NCI-H748 treated with DMSO at 0.1 percent for 48 hours (cell line): ENCODE measurements at places on chromosomes 7 and 10.

- no peak for DNase-seq
These were observed 56.0 kb downstream of the GTF2I start for GRCh38 chr7:74713567-74713966.

DNA sequence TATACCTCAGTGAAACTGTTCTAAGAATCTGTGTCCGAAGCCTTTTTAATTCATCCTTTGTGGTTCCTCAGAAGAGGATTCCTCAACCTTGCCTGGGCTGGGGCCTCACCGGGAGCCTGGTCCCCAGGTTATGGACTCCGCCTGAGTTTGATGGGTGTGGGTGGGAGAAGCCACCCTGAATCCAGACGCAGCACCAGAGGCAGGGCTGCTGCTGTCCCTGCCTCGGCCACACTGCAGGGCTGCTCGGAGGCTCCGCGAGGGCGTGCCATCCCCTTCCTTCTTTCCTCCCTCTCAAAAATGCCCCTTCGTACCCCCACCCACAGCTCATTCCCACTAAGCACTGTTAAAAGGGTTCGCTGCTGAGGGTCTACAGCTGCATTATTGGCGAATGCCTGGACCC is 146.3 kb downstream of the ADARB2 start:
- no peak for DNase-seq

GRCh38 chr7:139973101-139974050 is 89.4 kb downstream of the PARP12 start:
- no peak for DNase-seq

GRCh38 chr7:139629392-139630082 is 106.1 kb downstream of the CLEC2L start:
- DNase-seq: no peak

DNA sequence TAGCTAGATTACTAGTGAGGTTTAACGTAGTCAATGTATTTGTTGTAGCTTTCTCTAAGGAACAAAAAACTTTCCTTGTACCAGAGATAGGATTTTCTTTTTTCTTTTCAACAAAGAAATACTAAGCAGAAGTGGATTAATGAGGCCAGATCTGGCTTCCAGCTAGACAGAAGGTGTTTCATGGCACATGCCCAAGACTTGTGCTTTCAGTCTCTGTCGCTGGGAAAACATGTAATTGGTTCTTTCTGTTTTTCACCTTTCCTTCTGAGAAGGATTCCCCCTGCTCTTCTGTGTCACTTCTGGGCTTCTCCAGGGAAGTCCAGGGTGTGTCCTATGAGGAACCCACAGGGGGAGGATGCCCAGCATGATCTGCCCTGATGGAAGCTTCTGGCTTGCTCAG is 492.2 kb downstream of the CCSER2 start:
- DNase-seq: no peak

DNA sequence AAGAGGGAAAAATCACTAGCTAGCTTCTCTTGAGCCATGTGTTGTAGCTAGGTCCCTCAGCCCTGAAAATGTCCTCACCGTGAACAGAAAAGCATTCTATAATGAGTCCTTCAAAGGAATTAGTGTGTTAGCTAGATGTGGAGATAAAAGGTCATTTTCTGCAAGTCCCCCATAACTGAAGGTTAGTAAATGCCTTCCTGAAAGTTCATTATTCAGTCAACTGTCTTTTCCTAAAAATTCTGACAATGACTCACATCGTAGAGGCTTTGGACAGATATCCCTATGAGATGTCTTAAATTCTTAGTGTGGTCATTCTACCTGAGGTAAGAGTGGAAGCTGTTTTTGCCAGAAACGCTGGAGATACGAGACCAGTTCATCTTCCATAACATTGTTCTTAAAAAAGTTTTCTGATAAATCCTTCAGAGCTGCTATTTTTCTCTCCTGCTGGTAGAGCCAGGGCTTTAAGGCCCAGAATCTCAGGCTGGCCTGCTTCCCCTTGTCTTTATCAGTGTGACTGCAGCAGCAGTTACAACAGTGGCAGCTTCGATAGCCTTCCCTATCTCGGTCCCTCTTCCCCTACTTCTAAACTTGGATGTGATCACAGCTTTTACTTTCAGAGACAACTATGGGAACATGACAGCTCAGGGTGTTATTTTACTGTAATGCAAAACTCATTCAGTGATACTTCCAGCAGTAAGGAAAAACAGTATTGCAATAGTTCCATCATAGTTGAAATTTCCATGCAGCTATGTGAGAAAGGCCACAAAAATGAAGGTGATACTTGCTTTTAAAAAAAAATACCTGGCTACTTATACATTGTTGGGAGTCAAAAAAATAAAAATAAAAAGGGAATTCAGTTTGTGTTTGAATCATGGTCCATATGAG is 37.3 kb upstream of the PRKAR2B start:
- DNase-seq: no peak

GRCh38 chr7:138875794-138876193 is 77.8 kb upstream of the ATP6V0A4 start:
- no peak for DNase-seq

- DNase-seq: no peak
These were observed 166.2 kb downstream of the CTTNBP2 start for GRCh38 chr7:117707080-117707479.

DNA sequence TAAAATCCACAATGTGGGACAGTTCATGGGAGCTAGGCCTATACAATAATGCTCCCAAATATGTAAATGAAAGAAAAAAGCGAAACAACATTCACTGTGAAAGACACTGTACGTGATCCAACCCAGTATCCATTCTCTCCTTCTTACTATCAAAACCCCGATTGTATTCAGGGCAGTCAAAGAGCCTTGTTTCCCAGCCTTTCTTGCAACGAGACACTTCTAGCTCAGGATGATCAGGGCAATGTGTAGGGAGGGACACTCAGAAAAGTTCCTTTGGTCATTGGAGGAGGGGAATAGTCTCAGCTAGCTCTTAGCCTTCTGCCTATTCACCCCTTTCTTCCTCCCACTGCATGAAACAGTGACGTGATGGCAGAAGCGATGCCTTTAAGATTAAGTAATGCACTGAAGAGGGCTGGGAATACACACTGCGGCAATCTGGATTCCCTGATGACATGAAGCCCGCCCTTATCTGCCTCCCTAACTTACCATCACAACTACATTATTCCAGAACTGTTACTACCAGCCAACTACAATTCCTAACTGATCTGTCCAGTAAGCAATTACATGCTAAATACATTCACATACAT is 27.3 kb downstream of the UBE2H start:
- DNase-seq: no peak

DNA sequence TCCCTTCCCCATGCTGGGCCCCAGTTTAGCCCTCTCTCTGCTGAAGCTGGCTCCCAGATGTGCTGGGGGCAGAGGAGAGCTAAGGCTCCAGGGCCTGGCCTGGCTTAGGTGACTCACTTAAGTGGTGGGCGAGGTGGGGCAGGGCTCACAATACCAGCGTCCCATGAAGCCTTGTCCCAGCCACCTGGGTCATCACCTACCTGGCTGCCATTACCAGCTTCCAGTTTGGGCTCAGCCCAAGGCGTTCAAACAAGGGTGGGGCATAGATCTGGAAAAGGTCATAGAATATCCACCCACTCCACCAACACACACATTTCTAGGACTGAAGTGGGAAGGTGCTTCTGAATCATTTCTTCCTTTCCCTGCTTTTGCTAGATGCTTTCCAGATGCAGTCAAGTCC is 8.3 kb downstream of the KAZALD1 start:
- DNase-seq: no peak

GRCh38 chr7:13751766-13752165 is 237.7 kb downstream of the ETV1 start:
- no peak for DNase-seq

- DNase-seq: no peak
These were observed 39.6 kb downstream of the PDGFA start for GRCh38 chr7:479948-480499.

DNA sequence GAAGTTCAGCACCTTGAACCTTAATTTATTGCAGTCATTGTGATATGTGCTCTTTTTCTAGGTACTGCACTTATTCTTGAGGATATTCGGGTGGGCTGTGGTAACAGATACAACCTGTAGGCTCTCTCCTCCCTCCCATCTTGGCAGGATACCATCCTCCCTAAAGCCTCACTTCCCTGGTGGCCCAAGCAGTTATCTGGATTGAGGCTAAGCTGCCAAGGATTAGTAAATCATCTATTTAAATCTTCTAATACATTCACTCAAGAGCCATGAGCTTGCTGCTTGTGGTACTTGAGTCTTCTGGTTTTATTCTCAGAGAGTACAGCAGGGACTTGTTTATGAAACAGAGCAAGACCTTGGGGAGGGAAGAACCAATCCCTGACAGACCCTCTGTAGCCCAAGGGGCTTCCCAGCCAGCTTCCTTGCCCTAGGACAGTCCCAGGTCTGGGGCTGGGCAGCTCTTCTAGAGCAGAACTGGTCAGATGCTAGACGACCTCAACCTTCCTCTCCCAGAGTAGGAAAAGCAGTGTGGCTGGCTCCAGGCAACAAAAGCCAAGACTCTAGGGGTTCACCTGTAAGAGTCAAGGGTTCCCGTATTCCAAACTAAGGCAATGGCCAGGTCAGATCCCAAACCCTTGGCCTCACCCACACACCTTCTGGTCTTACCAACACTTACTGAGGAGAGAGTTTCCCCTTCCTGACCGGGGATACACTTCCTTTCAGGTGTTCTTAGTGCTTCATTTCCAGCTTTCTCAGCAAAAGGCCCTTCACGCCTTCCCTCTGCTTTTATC is 21.3 kb downstream of the WNT8B start:
- no peak for DNase-seq

GRCh38 chr10:132061030-132061429 is 4.7 kb upstream of the JAKMIP3 start:
- DNase-seq: no peak

DNA sequence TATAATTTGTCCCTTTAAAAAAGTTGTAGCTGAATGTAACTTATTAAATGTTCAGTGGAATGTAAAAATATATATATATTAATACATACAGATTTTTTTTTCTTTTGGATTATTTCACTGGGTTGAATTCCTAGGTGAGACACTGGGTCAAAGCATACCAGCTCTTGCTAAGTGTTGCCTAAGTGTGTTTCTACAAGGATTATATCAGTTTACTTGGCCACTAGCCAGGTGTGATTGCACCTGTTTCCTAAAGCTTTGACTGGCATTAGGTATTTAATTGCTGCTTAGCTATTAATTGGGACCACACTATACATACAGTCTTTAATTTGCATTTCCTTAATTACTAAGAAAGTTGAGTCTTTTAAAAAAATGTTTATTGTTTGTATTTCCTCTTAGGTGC is 5.5 kb upstream of the ELOVL3 start:
- no peak for DNase-seq

- no peak for DNase-seq
These were observed 48.1 kb downstream of the DIP2C start for GRCh38 chr10:641149-642010.

GRCh38 chr7:106270122-106270977 is 14.4 kb downstream of the NAMPT start:
- no peak for DNase-seq

GRCh38 chr7:111931016-111931517 is 275.1 kb downstream of the DOCK4 start:
- no peak for DNase-seq
